Right hindlimb (tissue), 1 donor: ENCODE measurements at places on chromosomes 7 and 10.
A peak's percentile ranks its signal among the peaks of the same experiment; 100 is the strongest.

GRCh38 chr7:3378390-3379150 lies 77.5 kb downstream of the SDK1 start:
- no peak for DNase-seq

DNA sequence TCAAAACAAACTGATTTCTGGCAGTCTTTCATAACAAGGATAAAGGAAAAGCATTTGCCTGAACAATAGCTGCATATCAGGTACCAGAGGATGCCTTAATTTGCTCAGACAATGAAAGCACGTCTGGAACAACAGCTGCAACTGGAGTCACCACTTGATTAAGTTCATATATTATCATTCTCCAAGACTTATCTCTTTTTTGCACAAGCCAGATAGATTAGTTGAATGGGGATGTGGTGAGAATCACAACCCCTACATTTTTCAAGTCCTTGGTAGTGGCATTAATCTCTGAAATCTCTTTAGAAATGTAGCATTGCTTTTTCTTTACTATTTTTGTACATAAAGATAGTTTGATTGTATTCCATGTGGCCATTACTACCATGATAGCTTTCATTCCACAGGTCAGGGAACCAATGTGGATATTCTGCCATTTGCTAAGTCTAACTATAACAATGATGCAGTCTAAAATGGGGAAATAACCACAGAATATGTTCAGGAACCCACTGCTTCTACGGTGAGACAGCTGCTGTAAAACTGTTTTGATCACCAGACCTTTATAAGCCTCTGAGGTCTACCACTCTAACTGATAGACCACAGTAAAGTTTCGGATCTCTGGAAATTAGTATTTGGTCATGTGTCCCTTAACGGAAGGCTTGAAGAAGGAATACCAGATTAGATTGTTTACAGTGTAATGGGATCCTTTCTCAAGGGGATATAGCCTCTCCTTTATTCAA lies 1176.2 kb downstream of the DNAJB9 start:
- no peak for DNase-seq

GRCh38 chr7:66306243-66306642 lies 101.1 kb downstream of the TPST1 start:
- DNase-seq = no peak

DNA sequence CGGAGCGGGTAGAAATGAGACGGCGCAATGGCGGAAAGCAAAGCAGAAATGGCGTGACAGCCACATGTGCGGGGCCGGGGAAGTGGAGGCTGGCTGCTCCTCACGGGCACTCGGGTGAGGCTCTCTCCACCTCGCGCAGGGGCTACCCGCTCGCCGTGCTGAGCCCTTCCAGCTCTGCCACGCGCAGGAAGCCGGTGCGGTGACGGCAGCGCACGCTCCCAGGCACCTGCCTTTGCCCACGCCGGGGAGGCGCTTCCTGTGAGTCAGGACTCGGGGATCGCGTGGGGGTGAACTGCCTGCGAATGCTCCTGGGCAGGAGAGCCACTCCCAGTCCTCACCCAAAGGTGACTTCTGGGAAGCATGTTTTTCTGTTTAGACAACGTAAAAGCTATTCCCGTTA lies 431.2 kb downstream of the GLRX3 start:
- DNase-seq = no peak

DNA sequence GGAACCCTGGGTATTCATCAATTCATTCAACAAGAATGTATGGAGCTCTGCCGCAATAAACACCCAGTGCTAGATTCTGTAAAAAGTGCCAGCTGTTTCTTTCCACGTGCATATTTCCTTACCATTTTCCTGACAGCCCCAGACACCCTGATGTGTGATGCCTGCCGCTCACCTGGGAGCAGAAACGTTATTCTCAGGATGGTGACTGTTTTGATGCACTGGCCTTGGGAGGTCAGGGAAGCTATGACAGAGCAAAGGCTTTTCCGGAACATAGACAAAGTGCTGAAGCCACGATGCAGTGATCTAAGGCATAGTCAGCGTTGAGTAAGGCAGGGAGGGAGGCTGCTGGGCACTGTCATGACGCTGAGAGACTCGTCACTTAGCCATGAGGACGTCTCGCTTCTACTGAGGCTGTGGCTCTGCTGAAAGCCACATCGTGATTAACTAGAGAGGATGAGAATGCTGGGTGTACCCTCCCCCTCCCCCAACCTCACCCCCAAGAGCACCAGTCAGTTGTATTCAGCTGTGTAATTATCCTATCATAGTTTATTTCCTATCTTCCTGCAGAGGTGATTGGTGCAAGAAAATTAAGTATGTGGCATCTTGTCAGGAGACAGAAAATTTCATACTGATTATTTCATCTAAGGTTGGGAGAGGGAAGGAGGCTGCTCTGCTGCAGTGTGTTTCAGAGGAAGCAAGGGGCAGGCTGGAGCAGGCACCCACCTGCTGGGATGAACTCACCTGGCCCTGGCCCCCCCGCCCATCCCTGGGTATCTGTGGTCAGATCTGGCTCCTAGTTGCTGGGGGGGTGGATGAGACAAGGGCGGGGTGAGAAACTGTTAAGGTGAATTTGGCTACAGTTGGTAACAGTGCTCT lies 48.8 kb upstream of the SMNDC1 start:
- no peak for DNase-seq

DNA sequence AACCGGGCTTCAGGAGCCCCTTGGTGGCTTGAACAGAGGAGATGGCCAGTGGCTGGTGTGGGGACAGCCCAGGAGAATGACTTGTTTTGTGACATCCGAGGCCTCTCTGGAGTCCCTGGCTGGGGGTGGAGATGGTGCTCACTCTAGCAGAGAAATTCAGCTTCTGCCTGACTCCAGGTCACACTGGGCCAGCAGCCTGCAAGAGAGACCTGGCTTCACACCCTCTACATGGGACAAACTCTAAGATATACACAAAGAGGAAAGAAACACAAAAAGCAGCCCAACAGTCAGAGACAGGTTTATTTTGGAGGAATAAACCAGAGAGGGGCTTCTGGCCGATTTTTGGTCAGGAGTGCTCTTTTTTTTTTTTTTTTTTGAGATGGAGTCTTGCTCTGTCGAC lies 132.8 kb downstream of the ELFN1 start:
- no peak for DNase-seq

DNA sequence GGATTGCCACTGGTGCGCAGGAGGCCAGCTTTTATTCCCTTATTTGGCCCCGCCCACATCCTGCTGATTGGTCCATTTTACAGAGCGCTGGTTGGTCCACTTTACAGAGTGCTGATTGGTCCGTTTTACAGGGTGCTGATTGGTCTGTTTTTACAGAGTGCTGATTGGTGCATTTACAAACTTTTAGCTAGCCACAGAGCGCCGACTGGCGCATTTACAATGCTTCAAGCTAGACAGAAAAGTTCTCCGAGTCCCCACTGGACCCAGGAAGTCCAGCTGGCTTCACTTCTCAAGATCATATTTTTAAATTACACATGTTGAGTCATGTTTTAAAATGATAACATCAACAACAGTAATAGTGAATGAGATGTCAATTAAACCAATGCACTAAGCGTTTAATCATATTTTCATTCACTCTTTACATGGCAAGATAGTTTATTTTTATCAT lies 128.3 kb downstream of the CUBN start:
- DNase-seq = no peak

DNA sequence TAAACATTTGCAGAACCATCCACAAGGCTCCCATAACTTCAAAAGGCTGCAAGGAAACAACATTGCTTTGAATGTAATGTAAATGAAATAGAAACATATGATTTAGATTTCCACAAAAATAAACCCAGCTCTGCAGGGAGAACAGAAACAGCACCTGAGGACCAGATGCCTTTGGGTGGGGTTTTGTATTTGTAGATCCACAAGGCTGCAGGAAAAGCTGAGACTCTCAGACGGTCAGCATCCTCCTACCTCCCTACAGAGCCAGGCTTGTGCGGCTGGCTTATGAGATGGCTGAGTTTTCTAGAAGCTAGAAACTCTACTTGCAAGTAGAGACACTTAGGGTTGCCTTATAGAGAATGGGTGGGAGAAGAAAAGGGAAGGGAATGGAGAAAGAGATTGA lies 49.8 kb downstream of the FAM107B start:
- no peak for DNase-seq

- peak; percentile 98 for DNase-seq
These were observed at the start of gene SLC25A28 for GRCh38 chr10:99619851-99620710. Gene SLC25A28 (minus strand): TSS chr10:99620439. CDS start chr10:99620335, 104 bp downstream.

DNA sequence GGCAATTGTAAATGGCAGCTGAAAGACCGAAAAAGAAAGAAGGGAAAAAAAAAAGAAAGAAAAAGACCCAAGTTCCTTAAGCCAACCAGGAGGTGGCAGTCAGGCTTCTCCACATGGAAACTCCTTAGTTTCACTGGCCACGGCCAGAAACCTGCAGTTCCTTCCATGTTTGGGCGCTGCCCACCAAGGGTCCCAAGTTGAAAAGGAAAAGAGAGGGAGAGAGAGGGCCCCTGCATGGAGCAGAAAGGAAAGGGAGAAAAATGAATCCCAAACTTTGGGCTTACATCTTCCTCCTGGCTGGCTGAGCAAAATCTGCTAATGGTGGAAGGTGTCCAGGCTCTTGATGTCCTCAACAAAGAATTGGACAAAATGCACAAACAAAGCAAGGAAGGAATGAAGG lies 31.8 kb upstream of the ABCA13 start:
- no peak for DNase-seq

DNA sequence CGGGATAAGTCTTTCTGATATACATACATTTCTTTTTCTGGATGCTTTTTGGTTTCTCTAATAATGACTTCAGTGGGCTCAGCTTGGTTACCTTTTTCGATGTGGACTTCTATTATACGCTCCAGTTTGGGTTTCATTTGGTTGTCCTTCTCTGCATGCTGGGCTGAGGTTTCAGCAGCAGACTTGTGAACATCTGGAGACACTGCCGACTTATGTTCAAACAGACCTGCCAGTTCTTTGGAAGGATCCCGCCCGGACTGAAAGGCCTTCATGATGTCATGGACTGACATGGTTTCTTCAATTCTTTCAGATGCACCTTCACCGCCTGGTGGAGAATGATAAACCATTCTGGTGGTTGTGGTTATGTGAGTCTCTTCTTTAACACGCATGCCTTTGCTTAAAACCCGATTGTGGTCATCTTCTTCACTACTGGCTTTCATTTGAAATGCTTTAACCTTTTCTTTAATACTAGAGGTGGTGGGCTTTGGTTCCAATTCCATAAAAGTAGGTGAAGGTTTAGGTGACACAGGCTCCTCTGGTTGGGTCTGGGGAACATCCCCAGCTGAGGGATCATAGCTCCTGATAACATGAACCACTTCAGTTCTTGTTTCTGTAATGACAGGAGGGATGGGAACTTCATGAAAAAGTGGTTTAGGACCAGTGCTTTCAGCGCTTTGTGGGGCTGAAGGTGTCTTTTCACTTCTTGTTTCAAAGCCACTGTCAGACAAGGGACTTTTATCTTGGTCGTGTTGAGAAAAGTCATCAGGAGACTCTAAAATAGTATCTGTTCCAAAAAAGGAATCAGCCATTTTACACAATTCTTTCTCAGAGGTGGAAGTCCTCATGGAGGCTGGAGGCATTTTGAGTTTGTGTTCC lies 167.7 kb upstream of the CCDC6 start:
- DNase-seq = no peak

DNA sequence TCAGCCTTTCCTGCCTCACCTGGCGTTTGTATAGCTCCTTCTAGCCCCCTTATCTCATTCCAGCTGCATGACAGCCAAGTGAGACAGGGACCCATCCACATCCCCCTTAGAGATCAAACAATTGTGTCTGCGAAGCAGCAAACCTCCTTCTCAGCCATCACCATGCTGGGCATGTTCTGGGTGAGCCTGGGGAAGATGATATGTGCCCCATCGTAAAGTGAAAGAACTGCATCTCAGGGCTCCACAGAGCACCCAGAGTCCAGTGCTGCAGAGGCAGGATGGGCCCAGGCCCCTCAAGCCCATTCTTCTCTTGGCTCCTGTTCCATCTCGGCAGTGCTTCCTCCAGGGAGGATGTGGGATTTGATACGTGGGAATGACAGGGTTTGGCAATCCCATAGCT lies 43.2 kb downstream of the FIGNL1 start:
- no peak for DNase-seq

DNA sequence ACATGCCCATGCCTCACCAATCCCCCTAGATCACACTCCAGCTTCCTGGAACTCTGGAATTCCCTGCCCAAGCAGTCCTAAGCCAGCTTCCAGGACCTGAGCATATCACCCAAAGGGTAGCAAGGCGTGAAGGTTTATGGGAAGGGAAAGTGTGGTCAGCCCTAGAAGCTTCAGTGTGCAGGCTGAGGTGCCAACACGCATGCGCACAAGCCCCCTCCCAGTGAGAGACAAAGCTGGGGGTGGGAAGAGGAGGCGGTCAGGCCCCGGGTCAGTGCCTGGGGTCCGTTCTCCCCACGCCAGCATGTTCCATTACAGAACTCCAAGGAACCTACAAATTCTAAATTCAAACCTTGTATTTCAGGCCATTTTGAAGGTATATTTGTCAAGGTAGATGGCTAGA lies 103.6 kb upstream of the C7orf33 start:
- no peak for DNase-seq

GRCh38 chr10:98268694-98269431 lies 869 bp upstream of the LOXL4 start:
- no peak for DNase-seq

DNA sequence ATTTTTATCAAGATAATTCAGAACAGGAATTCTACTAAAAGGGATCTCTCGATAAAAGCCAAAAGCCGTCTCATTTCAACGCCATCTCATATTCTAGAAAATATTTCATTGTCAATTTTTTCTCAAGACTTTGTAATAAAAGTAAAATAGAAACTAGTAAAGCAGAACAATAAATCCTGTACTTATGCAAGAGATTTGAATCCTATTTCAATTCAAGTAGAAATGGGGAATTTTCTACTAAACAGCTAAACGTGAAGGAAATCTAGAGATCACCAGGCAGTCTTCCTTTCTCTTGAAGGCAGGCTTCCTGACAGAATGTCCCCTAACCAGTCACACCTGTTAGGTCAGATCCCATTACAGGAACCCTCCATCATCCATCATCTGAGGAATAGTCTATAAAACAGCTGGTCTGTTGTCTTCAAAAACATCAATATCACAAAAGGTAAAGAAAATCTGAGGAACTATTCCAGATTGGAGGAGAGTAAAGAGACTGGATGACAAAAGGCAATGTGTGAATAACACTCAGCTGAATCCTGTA lies 23.7 kb downstream of the USP6NL start:
- DNase-seq = no peak

- no peak for DNase-seq
These were observed 26.1 kb downstream of the RBM33 start for GRCh38 chr7:155670521-155670920.

GRCh38 chr10:131073469-131074035 lies 238.0 kb downstream of the TCERG1L start:
- no peak for DNase-seq

DNA sequence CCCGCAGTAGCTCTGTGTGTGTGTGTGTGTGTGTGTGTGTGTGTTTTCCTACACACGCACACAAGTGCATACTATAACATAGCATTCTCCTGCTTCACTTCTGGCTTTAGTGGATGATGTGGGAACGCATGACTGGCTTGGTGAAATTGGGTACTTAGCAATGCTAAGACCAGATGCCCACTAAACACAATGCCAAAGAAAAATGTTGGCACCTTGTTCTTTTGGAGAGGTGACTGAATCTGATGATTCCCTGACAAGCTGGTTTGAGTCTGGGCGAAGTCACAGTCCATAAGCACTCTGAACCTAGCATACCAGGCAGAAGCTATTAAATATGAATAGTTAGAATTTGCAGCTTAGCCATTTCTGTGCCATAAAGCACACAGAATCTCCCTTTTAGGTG lies 68.0 kb upstream of the CDCA7L start:
- no peak for DNase-seq
